Ureter (tissue), 1 donor: ENCODE measurements at places on chromosomes 13 and 19.

GRCh38 chr13:33453936-33454335 is 168.4 kb upstream of the STARD13 start:
- no peak for DNase-seq

DNA sequence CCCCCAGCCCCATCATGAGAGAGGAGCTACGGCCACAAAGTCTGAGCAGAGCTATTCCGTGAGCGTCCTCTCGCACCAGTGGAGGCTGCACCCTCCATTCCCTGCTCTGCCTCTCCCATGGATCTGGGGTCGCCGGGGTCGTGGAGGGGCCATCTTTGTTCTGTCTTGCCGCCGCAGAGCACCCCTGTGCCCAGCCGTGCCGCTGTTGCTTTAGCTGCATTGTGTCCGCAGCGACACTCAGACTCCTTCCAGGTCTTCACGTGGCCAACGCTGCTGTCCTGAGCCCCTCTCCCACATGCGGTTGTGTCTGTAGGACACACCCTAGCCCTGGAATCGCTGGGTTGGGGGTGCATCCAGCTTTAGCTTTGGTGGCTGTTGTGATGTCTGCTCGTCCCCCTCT is 15.8 kb downstream of the YIPF2 start:
- DNase-seq = no peak

DNA sequence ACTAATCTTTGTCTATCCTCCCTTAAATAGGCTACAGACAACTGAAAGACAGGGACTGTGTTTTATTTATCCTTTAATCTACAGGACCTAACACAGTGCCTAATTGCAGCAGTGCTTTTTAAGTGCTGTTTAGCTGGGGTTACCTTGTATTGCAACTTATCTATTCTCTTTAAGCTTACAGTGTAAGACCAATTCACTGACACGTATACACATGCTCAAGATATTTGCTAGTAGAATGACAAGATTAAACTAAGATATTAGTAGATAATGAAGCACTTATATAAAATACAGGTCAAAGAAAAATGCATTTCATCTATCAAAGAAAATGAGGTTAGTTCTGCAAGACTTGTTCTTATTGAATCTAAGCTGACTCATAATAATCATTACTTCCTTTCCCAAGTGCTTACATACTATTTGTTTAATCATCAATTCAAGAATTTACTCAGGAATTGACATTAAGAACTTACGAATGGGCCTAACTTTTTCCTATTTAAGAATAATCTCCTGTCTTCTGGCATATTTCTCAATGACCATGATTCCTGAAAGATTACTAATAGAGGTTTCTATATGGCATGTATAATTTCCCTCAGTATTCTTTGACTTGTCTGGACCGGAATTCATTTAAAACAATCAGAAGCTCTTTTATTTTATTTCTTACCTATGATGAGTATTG is 75.8 kb upstream of the MAB21L1 start:
- DNase-seq = no peak

GRCh38 chr19:32662186-32662585 is 12.8 kb downstream of the ANKRD27 start:
- DNase-seq = no peak

GRCh38 chr13:94464771-94465170 is 14.7 kb downstream of the DCT start:
- no peak for DNase-seq

- DNase-seq = peak; percentile 85
These were observed 5.0 kb upstream of the JUNB start for GRCh38 chr19:12786141-12786870.

DNA sequence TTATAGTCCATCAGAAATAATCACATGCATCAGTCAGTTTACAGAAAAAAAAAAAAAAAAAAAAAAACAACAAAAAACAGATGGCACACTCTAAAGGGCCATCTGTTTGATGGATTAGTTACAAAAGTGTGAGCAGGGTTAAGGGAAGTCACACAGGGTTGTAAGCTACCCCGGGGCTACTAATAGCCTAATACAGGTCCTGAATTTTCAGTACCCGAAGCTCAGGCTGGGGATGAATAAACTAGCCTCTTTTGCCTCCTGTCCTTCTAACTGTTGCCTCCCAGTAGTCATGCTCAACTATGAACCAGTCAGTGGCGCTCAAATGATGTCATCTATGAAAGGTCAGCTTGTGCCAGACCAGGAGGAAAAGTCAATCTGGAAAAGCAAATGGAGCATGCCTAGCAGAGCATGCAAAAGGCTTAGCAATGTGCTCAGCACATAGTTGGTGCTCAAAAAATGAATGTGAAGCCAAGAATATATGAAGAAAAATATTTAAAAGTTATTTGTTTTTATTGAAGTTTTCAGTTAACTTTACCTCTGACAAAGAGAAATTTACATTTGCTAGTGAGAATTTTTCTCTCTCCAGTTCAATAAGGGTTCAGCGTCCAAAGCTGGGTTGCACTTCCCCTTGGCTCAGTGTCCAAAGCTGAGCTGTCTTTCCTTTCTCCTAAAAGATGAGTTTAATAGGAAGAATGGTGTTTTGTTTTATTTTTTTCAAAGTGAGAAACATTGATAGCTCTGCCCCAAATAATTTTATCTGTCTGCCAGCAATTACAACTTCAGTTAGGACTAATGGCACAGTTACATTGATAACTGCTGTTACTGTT is 30.8 kb upstream of the LRCH1 start:
- no peak for DNase-seq

DNA sequence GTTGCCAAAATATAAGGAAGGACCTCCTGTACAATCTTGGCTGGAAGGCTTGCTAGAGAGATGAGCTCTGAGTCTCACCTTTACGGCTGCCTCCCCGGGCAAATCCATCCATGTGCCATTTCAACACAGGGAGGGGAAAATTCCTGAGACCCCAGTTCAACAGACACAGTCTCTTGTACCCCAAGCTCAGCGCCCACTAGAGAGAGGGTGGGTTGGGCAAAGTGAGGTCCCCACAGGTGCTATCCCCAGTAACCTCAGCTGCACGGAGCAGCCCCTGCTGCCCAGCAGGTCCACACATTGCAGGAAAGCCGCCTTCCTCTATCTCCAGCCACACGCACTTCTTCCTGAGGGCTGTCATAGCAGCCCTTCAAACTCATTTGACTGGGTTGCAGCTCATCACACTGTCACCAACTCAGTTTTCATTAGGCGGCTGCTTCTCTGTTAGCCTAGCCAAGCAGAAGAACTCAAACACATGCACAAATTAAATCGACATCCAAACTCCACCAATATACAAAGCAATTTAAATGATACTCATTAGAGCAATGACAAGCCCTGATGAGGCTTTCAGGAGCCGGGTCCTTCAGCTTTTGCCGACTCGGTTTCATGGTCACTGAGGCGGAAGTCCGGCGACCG is 80.4 kb downstream of the TSHZ3 start:
- no peak for DNase-seq

DNA sequence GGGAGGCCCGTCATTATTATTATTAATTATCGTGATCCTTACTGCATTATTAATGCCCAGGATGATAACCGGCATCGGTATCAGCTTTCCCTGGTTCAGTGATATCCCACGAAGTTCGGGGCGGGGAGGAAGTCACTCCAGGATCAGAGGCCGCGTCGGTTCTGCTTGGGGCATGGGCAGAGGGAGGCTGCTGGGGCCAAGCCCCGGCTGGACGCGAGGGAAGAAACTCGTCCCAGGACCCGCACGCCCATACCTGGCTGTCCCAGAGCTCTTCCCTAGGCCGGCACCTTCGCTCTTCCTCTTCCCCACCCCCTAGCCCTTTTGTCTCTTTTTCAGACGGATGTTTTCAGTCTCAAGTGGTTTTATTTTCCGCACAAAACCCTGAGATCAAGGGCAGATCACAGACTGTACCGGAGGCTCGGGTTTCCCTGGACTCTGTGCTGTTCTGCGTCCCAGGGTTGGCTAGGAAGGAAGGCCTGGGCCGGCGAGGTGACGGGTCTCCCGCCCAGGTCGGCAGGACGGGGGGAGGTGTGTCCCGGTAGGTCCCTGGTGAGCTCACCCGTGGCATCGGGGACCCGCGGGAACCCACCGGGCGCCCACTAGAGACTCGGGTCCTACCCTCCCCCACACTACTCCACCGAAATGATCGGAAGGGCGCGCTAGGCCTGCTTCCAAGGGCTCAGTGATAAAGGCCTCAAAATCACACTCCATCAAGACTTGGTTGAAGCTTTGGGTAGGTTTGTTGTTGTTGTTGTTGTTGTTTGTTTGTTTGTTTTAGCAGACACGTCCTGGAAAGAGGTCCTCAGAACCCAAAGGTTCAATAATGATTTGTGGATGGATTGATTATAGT is 7.9 kb downstream of the ZIC2 start:
- DNase-seq = no peak

GRCh38 chr13:62193919-62194318 is 778.3 kb upstream of the PCDH20 start:
- DNase-seq = no peak

- DNase-seq = no peak
These were observed 779.4 kb upstream of the SLITRK1 start for GRCh38 chr13:84661718-84662117.

DNA sequence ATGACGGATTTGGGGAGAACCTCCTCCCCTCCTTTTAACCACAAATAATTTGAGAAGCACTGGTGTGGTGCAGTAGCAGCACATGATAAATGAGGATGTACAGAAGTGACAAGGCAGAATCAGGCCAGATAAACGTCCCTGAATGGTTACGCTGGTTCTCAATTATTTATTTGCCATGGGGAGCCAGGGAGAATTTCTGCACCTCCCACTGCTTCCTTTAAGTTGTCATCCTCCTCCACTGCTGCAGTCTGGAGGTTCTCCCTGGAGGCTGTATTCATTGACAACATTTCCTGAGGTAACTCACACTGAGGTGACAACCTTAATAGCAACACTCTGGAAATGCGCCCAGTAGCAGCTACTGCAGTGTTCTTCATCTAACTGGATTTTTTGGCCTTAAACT is 308.9 kb upstream of the SLITRK1 start:
- DNase-seq = no peak

GRCh38 chr19:16361926-16362325 is 37.3 kb downstream of the KLF2 start:
- no peak for DNase-seq

DNA sequence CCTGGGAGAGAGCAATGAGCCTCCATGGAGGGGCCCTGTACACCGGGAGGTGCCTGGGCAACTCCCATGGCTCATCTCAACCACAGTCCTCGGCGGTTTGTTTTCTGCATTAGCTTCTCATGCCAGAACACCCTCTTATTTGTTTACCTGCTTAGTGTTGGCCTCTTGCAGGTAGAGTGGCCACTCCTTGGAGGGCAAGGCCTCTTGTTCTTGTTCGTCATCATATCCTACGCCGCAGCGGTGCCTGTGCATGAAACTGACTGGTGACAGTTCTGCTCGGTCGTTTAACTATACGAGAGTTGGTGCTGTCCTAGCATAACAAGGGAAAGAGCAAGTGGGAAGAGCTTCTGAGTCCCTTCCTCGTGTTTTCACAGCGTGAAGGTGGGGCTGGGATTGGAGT is 40.5 kb upstream of the RNF113B start:
- DNase-seq = no peak

GRCh38 chr13:39509616-39510315 is 93.2 kb downstream of the LHFPL6 start:
- DNase-seq = no peak

DNA sequence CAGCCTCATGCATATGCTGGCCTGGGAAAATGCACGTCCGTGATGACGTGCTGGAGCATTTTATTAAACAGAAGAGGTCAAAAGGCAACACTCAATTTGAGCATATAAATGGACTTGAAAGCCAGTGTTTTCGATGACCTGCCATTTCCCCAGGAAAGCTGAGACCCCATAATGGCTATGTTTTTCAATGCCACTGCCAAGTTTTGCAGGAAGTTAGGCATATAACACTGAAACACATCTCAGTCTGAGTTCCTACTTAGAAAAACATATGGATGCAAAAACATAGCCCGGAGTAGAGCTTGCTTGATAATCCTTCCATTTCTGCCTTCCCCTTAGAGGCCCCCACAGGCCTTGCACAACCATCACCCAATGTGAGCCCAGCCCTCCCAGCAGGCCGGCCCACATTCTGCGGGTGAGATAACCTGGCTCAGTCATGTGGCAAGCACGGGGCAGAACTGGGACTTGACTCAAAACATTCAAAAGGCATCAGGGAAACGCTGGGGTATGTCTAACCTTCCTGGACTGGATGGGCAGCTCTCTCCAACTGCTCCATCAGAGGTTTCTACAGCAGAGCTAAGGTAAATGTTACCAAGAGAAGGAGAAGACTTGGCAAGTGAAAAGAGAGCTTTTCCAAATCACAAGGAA is 24.9 kb downstream of the EPS15L1 start:
- DNase-seq = peak; percentile 76

DNA sequence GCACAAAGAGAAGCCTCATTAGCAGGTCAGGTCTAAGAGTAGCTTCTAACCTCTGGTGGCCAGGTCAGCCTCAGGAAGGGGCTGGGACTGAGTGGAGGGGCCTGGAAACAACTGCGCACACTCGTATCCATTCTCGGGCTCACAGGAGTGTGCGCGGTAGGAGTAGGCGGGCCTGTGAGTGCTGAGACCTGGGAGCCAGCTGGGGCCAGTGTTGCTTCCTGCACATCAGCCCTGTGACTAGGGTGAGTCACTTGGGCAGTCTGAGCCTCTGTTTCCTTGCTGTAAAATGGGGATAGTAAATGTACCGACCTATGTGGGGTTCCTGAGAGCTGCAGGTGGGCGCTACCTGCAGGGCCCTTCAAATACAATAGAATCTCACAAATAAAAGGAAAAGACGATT is 26.9 kb downstream of the SIN3B start:
- no peak for DNase-seq
